ENCODE measurements at places on chromosomes 6 and 20.

GRCh38 chr6:33419580-33420490 lies at the start of gene SYNGAP1:
SYNGAP1 (plus strand) TSS chr6:33420065; CDS start chr6:33420265, 200 bp downstream.
- DNase-seq = peak; percentile 72

DNA sequence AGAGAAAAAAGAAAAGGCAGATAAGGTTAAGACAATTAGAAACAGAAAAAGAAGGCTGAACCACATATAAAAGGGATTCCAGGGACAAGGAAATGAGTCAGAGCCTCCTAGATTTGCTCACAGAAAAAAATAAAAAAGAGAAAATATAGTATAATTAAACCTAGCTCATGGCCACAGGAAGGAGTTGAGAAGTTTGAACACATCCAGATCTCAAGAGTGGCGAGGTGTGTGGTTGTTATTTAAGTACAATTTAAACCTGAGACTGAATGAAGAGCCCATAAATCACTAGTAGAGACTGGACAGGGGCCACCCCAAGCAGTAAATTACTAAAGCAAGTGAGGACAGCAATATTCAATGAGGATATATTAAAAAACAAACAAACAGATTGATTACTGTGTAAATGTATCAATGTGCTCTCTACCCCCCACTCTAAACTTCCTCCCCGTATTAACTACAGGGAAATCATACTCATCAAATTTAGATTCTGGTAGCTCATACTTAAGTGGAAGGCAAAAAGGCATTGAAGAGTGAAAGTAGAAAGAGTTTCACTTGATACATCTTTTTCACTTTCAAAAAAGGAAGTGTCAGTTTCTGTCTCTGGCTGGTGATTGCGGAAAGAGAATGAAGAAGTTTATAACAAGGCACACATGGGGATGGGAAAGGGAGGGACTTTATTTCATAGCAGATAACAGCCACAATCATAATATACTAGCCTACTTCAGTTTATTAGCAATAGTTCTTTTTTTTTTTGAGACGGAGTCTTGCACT lies 49.3 kb upstream of the SCAF8 start:
- no peak for DNase-seq

- no peak for DNase-seq
These were observed 1273.9 kb upstream of the MAP3K7 start for GRCh38 chr6:91860541-91861335.

- DNase-seq = no peak
These were observed 65.0 kb upstream of the ASCC3 start for GRCh38 chr6:100946021-100946540.

GRCh38 chr6:146923205-146923833 lies 280.9 kb upstream of the STXBP5 start:
- no peak for DNase-seq

- DNase-seq = peak; percentile 75
These were observed 204.2 kb upstream of the ASCC3 start for GRCh38 chr6:101085327-101085726.

GRCh38 chr20:1536893-1537730 lies 20.4 kb downstream of the SIRPD start:
- no peak for DNase-seq

DNA sequence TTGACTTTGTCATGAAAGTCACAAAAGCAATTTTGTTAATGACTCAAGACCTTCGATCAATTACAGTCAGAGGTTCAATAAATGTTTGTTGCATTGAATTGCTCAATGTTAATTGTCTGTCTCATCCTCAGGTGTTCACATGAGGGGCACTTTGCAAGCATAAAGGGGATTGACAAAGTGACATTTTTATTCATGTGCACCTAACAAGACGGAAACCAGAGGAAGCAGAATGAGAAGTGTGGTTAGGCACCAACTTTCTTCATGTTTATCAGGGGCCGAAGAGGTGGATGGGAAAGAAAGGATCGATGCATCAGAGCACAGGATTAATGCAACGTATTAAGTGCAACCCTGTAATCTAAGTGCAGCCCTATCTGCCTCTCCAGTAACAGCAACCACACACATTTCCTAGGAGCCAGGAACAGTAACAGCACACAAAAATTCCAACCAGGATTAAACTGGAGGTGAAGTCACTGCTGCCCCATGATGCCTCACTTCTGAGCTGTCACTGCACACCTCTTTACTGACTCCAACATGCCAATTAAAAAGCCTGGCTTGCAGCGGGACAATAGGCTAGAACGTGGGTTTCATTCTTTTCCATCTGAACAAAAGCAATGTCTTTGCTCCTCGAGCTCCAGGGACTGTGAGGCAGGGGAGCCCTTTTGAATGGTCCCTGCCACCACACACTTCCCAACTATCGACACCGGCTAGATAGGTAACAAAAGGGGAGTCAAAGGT lies 262.7 kb downstream of the CD83 start:
- peak; percentile 54 for DNase-seq

- no peak for DNase-seq
These were observed 85.5 kb downstream of the ARID1B start for GRCh38 chr6:156862711-156863110.

- peak; percentile 98 for DNase-seq
These were observed at the start of gene STMN3 for GRCh38 chr20:63653041-63653973. STMN3 (minus strand) TSS chr20:63653424; CDS start chr20:63653345, 79 bp downstream.

DNA sequence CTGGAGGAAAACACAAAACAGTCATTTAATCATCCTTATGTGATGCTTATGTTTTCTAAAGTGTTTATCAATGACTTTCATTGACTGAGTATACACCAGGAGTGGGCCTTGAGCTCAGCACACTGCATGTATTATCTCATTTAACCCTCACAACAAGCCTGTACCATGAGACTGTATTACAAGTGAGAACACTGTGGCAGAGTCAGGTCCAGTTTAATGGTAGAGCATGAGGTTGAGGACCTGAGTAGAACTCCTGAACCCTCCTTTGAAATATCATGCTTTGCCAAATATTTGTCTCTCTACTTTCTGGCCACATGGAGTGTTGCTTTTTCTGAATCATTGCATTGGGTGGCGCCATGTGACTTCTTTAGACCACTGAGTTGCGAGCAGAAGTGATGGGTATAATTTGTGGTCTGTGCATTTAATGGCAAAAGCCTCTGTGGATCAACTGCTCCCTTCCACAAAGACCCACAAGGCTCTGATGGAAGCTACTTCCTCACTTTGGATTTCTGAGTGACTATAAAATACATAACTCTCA lies 65.0 kb upstream of the SIRPG start:
- no peak for DNase-seq

GRCh38 chr6:117615750-117616390 lies 13.6 kb upstream of the GOPC start:
- DNase-seq = peak; percentile 96

- DNase-seq = no peak
These were observed 592.1 kb upstream of the NRSN1 start for GRCh38 chr6:23533944-23534343.

DNA sequence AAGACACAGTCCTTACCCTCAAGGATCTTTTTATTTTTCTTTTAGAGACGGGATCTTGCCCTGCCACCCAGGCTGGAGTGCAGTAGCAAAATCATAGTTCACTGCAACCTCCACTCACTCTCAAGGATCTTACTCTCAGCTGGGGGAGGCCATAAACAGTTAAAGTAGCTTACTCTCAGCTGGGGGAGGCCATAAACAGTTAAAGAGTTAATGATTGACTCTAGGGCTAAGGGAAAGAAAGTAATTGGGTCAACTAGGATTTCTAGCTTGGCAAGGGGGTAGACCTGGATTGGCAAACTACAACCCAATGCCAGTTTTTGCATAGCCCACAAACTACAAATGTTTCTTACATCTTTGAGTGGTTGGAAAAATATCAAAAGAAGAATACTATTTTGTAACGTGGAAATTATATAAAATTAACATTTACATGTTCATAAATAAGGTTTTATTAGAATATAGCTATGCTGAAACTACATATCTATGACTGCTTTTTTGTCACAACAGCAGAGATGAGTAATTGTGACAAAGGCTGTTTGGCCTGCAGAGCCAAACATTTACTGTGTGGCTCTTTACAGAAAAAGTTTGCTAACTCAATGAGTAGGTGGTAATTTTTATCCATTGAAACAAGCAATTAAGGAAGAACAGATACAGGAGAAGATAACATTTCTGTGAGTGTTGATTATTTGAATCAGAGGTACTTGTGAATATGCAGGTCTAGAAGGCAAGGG lies 46.4 kb downstream of the PTPRA start:
- no peak for DNase-seq

DNA sequence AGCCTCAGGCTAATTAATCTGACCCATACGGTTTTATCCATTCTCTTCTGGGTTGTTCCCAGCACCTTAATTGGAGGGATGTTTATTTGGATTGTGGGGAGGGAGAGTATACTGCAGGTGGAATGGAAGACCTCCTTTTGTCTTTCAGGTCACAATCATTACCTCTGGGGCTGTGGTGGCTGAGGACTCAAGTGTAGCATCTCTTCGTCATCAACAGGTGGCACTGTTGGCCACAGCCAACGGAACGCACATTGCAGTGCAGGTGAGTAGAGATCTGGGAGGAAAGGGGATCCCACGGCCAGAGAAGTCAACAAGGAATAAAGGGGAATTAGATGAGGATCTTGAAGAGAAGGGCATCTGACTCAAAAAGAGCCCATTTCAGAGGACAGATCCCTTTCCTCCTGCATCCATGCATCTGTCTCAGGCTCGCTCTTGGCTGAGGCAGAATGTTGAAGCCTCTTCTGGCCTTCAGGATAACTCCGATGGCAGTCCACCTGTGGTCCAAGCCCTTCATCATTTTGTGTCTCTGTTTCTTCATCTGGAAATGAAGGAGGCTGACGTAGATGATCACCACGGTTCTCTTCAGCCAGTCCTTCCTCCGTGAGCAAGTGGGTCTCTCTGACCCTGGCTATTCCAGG lies 3.2 kb upstream of the DEF6 start:
- DNase-seq = peak; percentile 70

DNA sequence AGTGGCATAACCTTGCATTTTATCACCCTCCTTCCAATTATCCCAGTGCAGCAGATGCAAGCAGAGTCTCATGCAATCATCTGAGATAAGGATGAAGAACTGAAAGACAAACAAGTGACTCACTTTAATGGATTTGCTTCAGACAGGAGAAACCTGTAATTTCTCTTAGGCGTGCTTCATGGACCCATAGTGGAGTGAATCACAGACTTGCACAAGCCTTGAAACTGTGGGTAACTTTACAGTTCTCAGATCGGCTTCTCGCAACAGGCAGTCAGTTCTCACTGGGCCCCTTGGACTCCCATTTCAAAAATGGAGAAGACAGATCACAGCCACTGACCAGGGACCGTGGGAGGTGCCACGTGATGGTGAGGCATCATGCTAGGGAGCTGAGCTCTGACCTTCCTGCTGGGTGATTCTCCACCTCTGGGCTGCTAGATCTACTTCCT lies at the start of gene ADGRF4:
ADGRF4 (plus strand) TSS at position 239 of the 446 bp plus-strand sequence. CDS start 8,666 bp downstream, outside the sequence.
- peak; percentile 84 for DNase-seq

GRCh38 chr6:23413327-23414050 lies 712.5 kb upstream of the NRSN1 start:
- no peak for DNase-seq

DNA sequence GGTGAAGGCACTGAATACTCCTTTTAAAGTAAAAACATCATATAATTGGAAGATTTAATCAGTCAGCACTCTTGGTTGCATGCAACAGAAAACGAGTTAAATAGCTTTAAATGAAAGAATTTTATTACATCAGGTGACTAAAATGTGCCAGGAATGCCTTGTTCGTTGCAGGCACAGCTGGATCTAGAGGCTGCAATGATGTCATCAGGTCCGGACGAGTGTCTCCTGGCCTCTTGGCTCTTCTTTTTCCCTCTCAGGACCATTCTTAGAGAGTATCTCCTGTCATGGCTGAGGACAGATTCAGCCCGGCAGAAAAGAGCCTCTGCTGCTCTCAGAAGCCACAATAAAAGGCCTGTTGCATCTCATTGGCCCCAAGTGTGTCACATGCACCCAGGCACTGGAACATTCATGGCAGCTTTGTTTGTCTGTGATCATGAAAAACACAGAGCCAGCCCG lies 510.7 kb upstream of the SULF2 start:
- peak; percentile 83 for DNase-seq

DNA sequence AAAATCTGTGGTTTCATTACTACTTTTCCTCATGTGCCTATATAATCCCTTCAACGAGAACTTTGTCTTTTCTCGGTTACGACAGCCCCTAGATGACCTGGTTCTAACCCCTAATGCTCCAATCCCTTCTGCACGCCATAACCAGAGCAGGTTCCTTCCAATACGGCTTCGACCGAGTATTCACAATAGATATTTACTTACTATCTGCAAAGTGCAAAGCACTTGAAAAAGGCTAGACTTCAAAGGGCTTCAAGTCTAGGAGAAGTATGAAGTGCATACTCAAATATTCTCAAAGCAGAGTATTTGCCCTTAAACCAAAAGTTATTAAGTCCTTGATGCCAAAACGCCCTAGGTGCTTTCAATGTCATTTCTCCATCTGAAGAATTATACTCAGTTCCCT lies 63.4 kb upstream of the NHSL1 start:
- no peak for DNase-seq

GRCh38 chr6:20900389-20901160 lies 366.3 kb downstream of the CDKAL1 start:
- no peak for DNase-seq

GRCh38 chr6:37727996-37728395 lies 30.3 kb upstream of the MDGA1 start:
- no peak for DNase-seq

DNA sequence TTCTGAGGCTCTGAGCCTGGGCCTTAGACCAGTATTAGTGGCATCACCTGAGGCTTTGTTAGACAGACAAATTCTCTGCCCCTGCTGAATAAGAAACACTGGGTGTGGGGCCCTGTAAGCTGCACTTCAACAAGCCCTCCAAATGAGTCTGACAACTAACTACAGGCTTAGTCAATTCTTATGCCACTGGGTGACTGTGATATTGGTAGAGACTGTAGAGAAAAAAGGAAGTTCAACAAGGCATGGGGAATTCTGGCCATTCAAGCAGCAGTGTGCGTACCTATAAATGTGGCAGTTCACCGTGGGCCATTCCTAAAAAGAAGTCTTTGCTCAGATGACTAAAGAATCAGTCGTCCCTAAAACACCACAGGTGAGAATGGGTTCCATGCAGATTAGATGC lies 82.7 kb downstream of the MDN1 start:
- no peak for DNase-seq

GRCh38 chr6:38818691-38819090 lies 103.6 kb downstream of the DNAH8 start:
- DNase-seq = no peak

DNA sequence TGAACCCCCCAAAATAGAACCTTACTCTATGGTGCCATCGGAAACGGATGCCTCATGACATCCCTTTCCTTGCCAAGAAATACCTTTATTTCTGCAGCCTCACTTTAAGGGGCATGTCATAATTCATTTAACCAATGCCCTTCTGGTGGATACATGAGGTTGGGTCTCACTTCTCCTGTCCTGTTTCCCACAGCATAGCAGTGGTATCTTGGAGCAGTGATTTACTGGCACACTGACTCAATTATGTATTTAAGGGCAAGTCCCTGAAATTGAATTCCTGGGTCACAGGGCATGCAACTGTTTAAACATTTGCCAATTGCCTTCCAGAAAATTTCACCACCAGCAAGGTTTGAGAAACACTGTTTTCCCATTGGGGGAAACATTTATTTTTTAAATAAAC lies 639 bp upstream of the LBP start:
- no peak for DNase-seq

- no peak for DNase-seq
These were observed 99.5 kb downstream of the LINC00237 start for GRCh38 chr20:21006611-21007010.

GRCh38 chr20:1434571-1435336 lies 31.9 kb downstream of the NSFL1C start:
- no peak for DNase-seq
